ENCODE measurements at places on chromosomes 5 and 9. TPM values are rescaled to one million over a fixed set of nuclear protein-coding genes. Genes with fewer than 3 reads are reported as not detected.

Gene SLC28A3
- not detected for total RNA-seq

Gene TBC1D13
- total RNA-seq: 7.8 TPM

Gene N4BP3
- 3.2 TPM for total RNA-seq

GRCh38 chr5:78541086-78541654 is 107.4 kb downstream of the LHFPL2 start:
- H3K4me3 ChIP-seq: no peak overlapping the region
- DNase-seq: no peak
- H3K27me3 ChIP-seq: no peaks in the 10 kb centered on the region
- no peaks in the 10 kb centered on the region for H3K36me3 ChIP-seq
- H3K4me1 ChIP-seq: peaks cover 8% of the 10 kb centered on the region

DNA sequence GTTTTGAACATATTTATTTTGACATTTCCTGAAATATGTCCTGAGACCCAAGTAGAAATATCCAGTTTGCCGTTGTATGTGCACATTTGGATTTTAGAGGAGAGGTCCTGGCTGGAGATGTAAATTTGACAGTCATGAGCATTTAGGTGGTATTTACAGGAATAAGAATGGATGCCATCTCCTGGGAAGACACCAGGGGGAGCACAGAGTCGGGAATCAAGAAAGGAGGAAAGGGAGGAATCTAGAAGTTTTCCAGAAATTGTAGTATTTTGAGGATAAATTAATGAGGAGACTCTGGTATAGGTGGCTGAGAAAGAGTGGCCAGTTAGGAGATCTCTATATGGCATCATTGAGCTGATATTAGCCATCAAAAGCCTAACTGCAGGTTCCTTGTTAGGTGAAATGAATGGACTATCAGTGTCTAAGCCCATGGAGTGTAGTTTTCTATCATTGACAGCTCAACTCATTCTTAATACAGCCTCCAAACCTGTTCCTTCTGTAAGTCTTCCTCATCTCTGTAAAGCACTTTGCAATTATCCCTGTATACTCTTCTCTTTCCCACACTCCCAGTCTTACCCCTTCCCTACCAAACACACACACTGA is 7.2 kb downstream of the GAPT start:
- no peak overlapping the region for H3K4me3 ChIP-seq
- H3K36me3 ChIP-seq: no peaks in the 10 kb centered on the region
- H3K27ac ChIP-seq: no peak overlapping the region
- H3K27me3 ChIP-seq: no peaks in the 10 kb centered on the region
- no peaks in the 10 kb centered on the region for H3K4me1 ChIP-seq

DNA sequence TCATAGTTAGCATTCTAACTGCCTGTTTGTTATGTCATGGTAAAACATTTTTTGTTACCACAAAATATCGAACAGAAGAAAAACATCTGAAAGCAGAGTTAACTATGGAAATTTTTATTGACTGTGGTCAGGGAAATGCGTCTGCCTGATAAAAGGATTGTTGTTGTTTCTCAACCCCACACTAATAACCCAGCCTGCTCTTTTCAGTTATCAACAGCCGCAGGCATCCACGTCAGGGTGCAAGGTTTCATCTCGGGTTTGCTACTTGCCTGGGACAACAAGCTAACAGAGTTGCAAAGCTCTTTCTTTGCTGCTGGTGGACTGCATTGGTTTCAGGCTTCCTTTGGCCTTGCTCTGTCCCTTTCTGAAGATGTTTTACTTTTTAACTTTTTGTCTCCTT is 969.2 kb downstream of the CDH18 start:
- no peaks in the 10 kb centered on the region for H3K4me1 ChIP-seq
- no peaks in the 10 kb centered on the region for H3K27me3 ChIP-seq
- no peak for DNase-seq
- H3K36me3 ChIP-seq: no peaks in the 10 kb centered on the region
- H3K4me3 ChIP-seq: no peak overlapping the region
- no peak overlapping the region for H3K27ac ChIP-seq

- no peak for DNase-seq
- H3K27me3 ChIP-seq: no peaks in the 10 kb centered on the region
- peaks cover 2% of the 10 kb centered on the region for H3K36me3 ChIP-seq
- peak overlapping the region; percentile 80 for H3K27ac ChIP-seq
These were observed 759 bp downstream of the GEMIN5 start for GRCh38 chr5:154937186-154937717.
